Panc1 (cell line): ENCODE measurements at places on chromosomes 6 and 20.
A peak's percentile ranks its signal among the peaks of the same experiment; 100 is the strongest.

- no peak for DNase-seq
These were observed 13.6 kb downstream of the KCNK5 start for GRCh38 chr6:39215640-39216158.

DNA sequence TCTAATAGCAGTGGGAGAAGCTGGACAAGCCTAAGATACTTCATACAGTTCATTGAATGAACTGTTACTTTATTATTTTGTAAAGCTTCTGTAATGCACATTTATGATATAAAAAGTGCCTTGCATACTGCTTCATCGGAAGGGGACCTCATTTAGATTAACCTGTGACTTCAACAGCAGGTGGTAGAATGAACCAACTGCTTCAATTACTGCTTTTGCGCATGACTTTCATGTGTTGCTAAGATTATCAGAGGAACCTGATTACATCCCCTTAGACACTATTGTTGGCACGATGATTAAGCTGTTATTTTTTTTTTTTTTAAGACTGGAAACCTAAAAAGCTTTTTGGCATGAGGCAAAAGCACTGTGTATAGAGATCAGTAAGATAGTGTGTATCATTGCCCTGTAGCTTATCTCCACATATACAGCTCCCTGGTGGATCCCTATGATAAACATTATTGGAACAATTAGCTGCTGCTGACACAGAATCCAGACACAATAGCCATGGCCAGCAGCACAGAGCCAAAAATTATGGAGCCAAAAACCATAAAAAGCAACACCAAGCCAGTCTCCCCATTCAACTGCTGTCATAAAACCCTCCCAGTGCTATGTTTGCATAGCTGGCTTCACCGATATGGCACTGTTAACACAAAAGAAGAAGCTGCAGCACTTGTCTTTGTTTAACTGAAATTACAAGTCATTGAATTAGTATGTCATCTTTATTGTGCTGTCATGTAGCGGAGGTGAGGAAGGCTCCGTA lies 731.6 kb upstream of the MMS22L start:
- no peak for DNase-seq

GRCh38 chr6:10759884-10760329 lies 12.3 kb downstream of the TMEM14B start:
- peak; percentile 88 for DNase-seq

GRCh38 chr6:27096834-27097511 lies 150.5 kb upstream of the PRSS16 start:
- peak; percentile 96 for DNase-seq

DNA sequence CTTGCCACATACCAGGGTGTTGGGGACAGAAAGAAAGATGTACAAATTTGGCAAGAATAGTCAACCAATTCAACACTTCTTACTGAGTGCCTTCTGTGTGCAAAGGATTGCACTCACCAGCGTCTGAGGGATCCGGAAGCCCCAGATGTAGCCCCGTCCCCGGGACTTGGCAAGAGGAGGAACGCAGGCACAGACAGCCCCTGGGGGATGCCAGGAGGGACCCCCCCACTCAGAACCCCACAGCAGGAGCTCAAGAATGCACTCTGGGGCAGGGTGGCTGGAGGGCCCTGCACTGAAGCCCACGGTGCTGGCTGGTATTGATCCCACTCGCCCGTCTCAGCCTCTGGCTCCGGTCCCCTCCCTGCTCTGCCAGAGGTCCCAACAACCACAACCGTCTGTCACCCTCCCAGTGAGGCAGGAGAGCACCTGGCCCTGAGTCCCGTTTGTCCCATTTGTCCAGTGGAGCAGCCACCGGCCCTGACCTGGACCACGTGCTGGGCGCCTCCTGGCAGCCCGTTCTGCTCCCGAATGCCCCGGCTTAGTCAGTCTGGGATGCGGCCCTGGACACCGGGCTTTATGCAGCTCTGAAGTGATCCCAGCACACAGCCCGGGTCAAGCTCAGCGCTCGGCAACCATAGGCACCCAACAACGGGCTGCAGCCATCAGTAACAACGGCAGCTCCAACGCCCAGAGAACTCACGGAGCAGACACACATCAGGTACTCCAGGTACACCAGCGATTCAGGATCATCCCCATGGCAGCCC lies 128.7 kb downstream of the DLL1 start:
- no peak for DNase-seq

DNA sequence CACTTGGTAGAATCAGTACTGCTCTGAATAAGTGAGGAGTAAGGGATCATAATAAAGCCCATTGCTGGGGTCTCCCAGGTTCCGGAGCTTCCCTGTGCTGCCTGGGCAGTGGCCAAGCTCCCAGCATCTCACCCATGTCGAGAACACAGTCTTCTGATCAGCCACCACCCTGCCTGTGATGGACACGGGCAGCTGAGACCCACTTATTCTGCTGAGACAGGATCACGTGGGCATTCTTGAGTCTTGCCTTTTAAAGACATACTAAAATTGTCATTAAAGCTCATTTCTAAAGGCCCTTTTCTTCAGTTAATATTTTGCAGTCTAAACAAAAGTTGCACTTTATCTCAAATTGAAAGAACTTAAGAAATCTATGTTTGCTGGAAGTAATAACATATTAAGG lies 42.7 kb upstream of the SLC22A2 start:
- no peak for DNase-seq

DNA sequence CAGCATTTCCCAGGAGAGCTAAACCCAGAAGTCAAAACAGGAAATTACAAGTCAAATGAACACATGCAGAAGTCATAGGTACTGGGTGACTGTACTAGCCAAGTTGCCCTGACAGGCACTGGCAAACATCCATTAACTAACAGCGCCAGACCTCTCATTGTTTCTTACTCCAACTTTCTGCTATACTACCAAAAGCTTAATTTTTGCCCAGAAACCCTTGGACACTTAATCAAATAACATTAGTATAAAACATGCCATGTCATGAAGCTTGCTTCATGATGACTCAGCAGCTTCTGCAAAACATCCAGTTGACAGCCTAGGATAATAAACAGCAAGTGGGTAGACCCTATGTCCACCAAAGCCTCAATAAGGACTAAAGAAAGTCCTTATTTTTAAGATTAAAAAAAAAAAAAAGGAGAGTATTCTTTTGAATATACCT lies 3.5 kb downstream of the NUP153 start:
- DNase-seq = no peak

- DNase-seq = no peak
These were observed 4.3 kb downstream of the SLC26A8 start for GRCh38 chr6:36020154-36020553.

GRCh38 chr6:106084106-106084988 lies 1.8 kb upstream of the PRDM1 start:
- no peak for DNase-seq
